ENCODE measurements at places on chromosomes 1 and 21. TPM values are rescaled to one million over a fixed set of nuclear protein-coding genes. Genes with fewer than 3 reads are reported as not detected.

GRCh38 chr1:162161916-162162550 is 92.5 kb downstream of the NOS1AP start:
- DNase-seq = no peak

DNA sequence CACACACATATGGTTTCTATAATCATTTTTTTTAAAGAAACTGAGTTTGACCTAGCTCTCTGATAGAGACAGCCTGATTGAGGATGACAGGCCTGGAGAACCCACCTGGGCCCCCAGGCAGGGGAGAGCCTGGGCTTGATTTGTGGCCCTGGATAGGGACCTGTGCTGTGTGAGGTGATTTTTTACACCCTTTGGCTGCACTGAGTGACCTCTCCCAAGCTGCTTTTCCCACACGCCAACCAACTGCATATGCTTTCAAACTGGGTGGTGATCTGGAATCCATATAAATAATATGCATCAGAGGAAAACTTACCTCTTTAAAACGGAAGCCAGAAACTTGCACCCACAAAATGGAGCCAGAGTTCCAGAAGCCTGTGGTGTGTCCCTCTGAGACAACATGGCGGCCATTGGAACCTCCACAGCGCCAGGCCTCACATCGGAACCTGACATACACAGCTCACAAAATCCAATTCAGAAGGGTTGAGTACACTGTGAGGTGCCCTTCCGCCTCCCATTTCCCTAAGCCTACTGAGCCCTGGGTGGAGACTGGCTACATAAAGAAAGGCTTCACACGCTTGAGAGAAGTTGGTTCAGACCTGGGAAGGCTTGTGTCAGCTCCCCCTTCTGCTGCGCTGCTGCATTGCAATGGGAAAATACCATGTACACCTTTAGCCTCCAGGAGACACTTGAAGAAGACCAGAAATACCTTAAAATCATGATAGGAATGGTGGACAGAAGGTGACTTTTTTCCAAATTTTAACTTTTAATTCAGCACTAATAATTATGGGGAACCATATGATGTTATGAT is 160.7 kb downstream of the HHIPL2 start:
- no peak for DNase-seq

GRCh38 chr1:177469519-177469918 is 298.8 kb downstream of the BRINP2 start:
- no peak for DNase-seq

DNA sequence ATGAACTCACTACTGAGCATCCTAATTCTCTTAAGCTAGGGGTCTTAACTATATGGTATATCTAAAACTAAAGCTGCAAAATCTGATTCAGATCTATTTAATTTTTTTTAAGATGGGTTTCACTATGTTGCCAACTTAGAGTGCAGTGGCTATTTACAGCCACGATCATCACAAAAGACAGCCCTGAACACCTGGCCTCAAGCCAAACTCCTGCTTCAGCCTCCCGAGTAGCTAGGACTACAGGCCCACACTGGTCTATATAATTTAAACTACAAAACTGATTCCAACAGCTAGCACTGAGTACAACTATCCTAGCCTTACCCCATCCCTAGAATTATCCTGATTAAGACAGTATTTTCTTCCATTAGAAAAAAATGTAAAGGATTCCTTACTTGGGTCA is 37.1 kb downstream of the EIF4G3 start:
- DNase-seq = no peak

GRCh38 chr1:218482683-218483082 is 137.5 kb downstream of the TGFB2 start:
- no peak for DNase-seq

DNA sequence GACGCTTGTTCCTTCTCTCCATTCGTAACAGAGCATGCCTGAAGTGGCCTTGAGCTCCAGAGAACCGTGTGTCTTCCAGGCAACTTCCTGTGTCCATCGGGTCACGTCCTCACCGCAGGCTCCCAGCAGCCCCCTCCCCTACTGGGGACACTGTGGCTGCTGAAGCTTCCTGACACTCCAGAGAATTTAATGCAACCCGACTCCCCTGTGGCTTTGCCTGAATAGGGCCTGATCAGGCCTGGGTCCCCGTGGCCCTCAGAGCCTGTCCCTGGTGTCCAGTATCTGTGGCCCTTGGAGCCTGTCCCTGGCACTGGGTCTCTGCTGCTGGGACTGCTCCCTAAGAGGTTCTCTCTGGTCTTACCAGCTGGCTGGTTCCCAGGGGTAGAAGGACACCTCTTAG is 219.7 kb upstream of the VAMP3 start:
- DNase-seq = peak; percentile 28

- no peak for DNase-seq
Measured at GRCh38 chr1:181204530-181204929, 116.0 kb downstream of the IER5 start.

- DNase-seq = no peak
Measured at GRCh38 chr1:227094249-227094966, 154.3 kb downstream of the COQ8A start.

- DNase-seq = no peak
Measured at GRCh38 chr1:206495493-206496046, 11.8 kb upstream of the RASSF5 start.

OR2L8 gene
- total RNA-seq = not detected

FAM151A gene
- not detected for total RNA-seq

MYOC gene
- 3.2 TPM for total RNA-seq

INSRR gene
- not detected for total RNA-seq

S100A10 gene
- 602 TPM for total RNA-seq

MAST2 gene
- 25.8 TPM for total RNA-seq
